Ureter (tissue), 1 donor: ENCODE measurements at places on chromosomes 6 and 20.
A peak's percentile ranks its signal among the peaks of the same experiment; 100 is the strongest.

DNA sequence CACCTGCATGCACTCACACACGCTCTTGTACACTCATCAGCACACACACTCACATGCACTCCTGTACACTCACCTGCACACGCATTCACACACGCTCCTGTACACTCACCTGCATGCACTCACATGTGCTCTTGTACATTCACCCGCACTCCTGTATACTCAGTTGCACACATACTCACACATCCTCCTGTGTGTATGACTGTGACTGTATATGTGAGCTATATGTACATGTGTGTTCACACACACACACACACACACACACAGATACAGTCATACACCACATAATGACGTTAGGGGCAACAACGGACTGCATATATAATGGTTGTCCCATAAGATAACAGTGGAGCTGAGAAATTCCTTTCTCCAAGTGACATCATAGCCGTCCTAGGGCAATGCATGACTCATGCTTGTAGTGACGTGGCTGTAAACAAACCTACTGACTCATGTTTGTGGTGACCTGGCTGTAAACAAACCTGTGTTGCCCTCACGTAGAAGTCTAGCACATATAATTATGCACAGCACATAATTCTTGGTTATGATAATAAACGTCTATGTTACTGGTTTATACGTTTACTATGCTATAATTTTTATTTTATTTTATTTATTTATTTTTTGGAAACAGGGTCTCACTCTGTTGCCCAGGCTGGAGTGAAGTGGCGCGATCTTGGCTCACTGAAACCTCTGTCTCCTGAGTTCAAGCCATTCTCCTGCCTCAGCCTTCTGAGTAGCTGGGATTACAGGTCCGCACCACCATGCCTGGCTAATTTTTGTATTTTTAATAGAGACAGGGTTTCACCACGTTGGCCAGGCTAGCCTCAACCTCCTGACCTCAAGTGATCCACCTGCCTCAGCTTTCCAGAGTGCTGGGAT, 22.8 kb upstream of the TAF4 start:
- no peak for DNase-seq

DNA sequence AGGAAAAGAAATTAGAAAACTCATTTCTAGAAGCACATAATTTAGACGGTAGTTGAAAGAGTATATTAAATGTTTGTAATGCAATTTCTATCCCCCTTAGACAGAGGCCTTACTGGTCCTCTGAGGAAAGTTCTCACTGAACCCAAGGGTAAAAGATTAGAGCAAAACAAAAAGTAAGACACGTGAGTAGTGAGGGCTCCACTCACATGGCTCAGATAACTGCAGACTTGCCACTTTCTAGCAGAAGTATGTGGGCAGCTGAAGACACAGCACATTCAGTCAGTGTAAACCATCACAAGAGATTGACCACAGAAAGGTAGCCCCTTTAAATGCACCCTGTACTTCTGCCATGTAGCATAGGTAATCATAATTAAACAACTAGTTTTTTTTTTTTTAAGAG, 193.8 kb downstream of the BTBD9 start:
- DNase-seq = no peak

GRCh38 chr20:43022568-43022967, 167.1 kb downstream of the PTPRT start:
- no peak for DNase-seq

DNA sequence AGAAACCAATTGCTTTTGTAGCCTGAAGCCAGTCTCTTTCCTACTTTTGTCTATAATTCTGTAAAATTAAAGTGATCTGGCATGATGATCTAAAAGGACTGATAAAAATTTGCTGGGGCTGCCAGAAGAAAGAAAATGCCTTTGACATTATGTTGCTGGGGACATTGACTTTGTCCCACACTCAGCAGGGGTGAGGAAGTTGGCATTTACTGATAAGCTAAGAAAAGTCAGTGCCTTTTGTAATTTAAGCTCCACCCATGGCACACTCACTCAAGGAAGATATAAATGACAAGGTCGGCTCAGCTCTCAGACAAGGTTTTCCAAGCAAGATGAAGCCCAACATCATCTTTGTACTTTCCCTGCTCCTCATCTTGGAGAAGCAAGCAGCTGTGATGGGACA, at the start of gene SEMG1:
Gene SEMG1 (plus strand): TSS at position 309 of the 400 bp plus-strand sequence. CDS start 21 bp downstream, at position 330.
- no peak for DNase-seq

DNA sequence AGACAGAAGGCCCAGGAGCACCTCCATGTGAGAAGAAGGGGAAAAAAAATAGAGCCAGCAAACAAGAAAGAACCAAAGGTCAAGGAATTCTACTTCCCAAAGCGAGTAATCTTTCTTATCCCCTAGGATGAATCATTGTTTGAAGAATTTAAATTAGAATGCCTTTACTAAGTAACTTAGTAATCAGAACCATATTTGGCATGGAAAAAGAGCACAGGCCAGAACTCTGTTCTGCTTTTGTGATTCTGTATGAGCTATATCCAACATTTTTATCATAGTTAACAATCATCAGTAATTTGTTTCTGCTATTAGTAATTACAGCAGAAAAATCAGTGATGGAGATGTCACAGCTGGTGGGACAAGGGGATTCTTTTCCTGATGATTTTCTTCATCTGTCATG, 228.8 kb upstream of the FAM83B start:
- no peak for DNase-seq

DNA sequence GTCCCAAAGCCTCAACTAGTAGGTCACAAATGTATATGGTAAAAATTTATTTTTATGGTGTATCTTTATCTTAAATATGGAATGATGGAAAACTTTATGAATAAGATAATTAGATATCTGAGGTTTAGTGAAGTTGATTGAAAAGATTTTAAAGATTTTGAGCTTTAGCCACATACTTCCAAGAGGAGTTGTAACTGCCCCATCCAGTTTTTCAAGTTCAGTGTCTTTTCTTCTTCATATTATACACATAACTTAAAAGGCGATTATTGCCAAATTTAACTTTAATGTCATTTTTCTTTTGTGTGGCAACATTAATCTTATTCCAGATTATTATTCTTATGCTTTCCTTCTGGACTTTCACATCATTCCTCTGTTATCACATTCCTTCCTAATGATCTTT, 266.4 kb downstream of the TINAG start:
- no peak for DNase-seq

GRCh38 chr20:45067558-45067957, 33.4 kb downstream of the KCNS1 start:
- DNase-seq = no peak

DNA sequence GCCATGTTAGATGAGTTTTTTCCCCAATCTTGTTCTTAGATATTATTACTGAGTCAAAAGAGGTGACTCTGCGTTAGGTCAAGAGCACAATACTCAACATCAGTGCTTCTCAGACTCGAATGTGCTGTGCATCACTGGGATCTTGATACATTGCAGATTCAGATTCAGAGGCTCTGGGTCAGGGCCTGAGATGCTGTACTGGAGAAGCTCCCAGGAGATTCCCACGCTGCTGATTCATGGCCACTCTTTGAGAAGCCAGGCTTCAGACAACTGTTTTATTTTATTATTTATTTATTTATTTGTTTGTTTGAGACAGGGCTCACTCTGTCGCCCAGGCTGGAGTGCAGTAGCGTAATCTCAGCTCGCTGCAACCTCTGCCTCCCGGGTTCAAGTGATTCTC, 41.4 kb upstream of the ARID1B start:
- DNase-seq = no peak

GRCh38 chr6:149440735-149441671, 40.9 kb downstream of the SUMO4 start:
- DNase-seq = no peak

DNA sequence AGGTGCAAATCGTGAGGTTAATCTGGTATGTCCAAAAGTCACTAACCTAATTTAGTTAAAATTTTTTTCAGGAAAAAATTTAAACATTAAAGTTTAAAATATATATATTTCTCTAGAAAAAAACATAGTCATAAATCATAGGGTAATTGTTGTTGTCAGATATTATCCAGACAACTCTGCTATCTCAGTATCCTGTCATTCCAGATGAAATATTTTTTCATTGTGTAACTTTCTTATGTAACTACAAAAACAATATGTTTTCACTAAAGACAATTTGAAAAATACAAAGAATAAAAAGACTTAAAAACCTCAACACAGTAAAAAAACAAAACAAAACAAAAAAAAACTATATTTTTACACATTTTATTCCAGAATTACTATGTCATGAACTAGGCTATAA, 57.6 kb downstream of the TENT5A start:
- no peak for DNase-seq

DNA sequence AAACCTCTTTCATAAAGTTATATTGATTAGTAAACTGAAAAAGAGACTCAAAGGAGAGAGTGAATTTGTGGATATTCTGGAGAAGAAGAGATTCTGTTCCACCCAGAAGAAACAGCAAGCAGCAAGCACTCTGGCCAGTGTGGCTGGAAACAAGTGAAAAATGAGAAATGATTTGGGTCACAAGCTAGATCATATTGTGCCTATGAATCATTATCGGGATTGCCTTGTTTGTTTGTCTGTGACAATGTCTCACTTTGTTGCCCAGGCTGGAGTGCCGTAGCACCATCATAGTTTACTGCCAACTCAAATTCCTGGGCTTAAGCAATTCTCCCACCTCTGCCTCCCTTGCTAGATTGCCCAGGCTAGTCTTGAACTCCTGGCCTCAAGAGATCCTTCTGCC, 106.5 kb upstream of the LOC128125822 start:
- no peak for DNase-seq

DNA sequence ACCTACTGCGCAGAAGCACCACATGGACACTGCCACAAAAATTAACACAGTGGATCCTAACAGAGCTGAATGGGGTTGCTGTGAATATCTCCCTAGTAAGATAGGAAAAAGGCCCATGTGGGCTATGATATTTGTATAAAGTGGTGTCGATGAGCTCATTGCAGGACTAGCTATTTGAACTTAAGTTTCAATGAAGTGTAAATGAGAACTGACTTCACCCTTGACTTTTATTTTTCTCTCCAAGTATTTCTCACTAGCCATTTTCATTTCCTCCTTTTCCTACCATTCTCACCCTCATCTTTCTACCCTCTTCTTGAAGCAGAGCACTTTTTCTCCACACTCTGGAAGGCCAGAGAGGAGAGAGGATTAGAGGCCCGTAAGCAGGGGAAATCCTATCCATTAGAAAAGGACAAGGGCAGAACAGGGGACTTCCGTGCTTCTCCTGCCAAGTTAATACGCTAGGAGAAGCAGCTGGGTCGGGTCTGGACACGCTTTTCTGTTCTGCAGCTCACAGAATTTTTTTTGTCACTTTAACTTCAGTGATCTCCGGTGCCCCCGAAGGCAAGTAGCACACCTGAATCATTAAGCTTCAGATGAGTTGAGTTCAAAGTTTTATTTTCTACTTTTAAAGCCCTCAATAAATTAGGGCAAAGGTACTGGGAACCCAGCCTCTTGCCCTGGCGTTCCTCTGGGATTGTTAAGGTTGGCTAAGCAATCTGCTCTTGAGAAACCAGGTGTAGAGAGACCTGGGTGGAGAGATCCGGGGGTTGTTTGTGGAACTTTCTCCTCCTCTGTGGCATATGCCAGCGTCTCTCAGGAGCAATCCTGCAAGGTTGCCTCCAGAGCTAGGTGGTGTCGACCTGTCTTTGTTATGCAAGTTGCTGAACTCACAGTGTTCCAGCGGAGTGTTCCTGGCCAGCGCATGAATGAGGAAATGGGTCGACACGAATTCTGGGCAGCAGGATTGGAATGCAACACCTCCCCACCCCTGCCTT, 56.2 kb upstream of the ARID1B start:
- peak; percentile 65 for DNase-seq

DNA sequence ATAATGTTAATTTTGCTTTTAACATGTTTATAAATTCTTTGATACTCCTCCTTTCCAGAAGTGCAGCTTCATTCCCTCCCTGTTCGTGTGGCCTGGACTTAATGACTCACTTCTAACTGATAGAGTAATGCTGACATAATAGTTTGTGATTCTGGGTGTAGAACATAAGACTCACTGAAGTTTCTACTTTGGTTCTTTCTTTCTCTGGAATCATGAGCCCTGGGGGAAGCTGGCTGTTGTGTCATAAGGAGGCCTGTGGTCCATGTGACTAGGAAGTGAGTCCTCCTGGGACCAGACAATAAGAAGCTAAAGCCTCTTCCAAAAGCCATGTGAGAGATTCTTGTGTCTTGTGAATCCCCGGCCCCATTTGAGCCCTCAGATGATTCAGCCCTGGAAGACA, 30.5 kb upstream of the HLA-G start:
- no peak for DNase-seq

GRCh38 chr20:46073443-46073842, 16.3 kb downstream of the NCOA5 start:
- no peak for DNase-seq

GRCh38 chr6:75551367-75551952, 50.2 kb upstream of the SENP6 start:
- DNase-seq = no peak

GRCh38 chr6:82396964-82397751, 33.5 kb downstream of the TPBG start:
- DNase-seq = no peak

- no peak for DNase-seq
Observed at GRCh38 chr6:44533421-44533820, 145.9 kb downstream of the CDC5L start.

- DNase-seq = no peak
Observed at GRCh38 chr20:38110525-38111178, 54.4 kb downstream of the TGM2 start.

DNA sequence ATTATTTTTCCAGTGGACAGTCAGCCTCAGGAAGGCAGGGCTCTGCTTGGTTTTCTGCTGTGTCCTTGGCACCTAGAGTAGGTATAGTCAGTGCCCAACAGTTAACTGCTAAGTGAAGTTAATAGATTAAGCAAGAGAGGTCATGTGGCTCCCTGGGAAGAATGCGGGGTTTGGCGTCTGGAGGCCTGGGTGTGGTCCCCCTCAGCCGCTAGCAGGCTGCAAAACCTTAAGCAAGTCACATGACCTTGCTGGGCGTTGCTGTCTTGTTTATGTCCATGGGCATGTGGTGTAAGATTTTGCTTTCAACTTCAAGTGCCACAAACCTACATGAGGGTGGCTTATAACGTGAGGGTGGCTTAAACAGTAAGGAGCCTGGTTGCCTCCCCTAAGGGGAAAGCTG, 75.5 kb upstream of the SCP2D1 start:
- no peak for DNase-seq

GRCh38 chr20:42576167-42576566, 613.5 kb downstream of the PTPRT start:
- DNase-seq = no peak

DNA sequence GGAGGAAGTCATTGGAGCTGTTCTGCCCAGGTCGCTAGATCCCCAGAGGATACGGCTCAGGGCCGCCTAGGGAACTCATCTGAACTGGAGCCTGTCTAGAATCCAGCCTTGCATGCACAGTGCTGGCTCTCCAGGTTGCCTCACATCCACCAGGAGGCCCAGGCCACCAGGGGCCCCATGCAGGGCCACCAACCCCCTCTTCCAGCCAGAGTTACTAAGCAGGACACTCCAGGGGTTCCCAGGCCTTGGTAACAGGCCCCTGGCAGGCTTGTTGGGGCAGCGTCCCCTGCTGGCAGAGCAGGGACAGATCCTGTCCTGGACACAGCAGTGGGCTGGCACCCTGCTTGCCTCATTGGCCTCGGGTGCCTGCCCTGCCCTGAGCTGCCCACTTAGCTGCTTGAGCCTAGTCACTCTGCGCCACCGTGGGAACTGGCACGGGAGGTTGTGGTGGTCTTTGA, 35.3 kb downstream of the EFCAB8 start:
- no peak for DNase-seq

- DNase-seq = no peak
Observed at GRCh38 chr6:12952318-12952717, 235.8 kb downstream of the PHACTR1 start.

- no peak for DNase-seq
Observed at GRCh38 chr20:55090286-55090685, 614.9 kb downstream of the DOK5 start.
